ENCODE measurements at places on chromosomes 7 and 10. TPM values are rescaled to one million over a fixed set of nuclear protein-coding genes. Genes with fewer than 3 reads are reported as not detected.

SAP25 gene
- total RNA-seq: not detected

DNA sequence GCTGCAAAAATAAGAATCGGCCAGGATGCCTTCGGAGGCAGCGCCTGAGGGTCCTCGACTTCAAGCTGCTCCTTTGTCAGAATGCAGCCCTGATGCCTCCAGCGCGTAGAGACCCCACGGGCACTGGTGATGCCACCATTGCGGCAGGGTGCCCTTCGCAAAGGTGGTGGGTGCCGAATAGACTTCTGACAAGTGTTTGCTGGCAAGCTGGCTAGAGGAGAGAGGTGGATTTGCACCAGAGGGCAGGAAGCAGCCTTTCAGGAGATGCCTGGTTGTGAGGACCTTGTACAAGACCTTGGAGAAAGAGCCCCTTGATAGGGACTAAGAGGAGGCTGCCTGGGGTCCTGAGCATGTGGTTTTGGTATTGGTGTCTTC, 103.2 kb upstream of the PPIF start:
- no peaks in the 10 kb centered on the region for H3K36me3 ChIP-seq
- peak overlapping the region; percentile 79 for H3K27ac ChIP-seq
- DNase-seq: no peak
- no peaks in the 10 kb centered on the region for H3K27me3 ChIP-seq
- H3K4me1 ChIP-seq: peaks cover 65% of the 10 kb centered on the region
- peak overlapping the region; percentile 47 for H3K4me3 ChIP-seq

GRCh38 chr10:100148353-100149211, 37.2 kb downstream of the ERLIN1 start:
- peaks cover 40% of the 10 kb centered on the region for H3K36me3 ChIP-seq
- no peak overlapping the region for H3K4me3 ChIP-seq
- H3K27ac ChIP-seq: no peak overlapping the region
- DNase-seq: no peak
- H3K27me3 ChIP-seq: no peaks in the 10 kb centered on the region

DNA sequence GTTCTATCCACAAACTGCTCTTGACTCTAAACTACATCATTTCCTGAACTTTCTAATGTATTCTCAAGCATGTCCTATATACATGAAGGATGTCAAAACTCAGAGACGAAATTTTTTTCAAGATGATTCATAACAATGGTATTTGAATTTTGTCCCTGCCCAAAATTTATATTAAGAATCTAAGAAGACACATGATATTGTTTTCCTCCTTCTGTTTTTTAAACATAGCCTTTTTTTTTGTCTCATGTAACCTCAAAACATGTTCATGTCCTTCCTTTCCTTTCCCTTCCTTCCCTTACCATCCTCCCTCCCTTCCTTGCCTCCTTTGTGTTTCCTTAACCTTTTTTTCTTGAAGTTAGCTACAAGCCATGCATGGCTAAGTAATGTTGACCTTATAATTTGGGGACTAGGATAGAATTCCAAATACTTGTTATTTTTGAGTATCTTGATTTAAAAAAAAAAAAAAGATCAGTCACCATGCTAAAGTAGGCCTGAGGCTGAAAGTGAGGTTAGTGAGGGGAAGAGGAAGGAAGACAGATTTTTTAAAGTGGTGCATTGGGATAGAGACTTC, 163.0 kb downstream of the SUGCT start:
- DNase-seq: no peak
- no peaks in the 10 kb centered on the region for H3K27me3 ChIP-seq
- no peaks in the 10 kb centered on the region for H3K36me3 ChIP-seq
- H3K4me1 ChIP-seq: no peaks in the 10 kb centered on the region
- H3K27ac ChIP-seq: no peak overlapping the region

GRCh38 chr10:102595293-102595692, 49.0 kb upstream of the TRIM8 start:
- no peak for DNase-seq
- H3K4me1 ChIP-seq: peaks cover 44% of the 10 kb centered on the region
- no peaks in the 10 kb centered on the region for H3K27me3 ChIP-seq
- H3K27ac ChIP-seq: no peak overlapping the region
- peaks cover 10% of the 10 kb centered on the region for H3K36me3 ChIP-seq
- H3K4me3 ChIP-seq: no peak overlapping the region

Data from gastrocnemius medialis (tissue), 4 donors.